KBM-7 (cell line): ENCODE measurements at places on chromosomes 13 and 19.

DNA sequence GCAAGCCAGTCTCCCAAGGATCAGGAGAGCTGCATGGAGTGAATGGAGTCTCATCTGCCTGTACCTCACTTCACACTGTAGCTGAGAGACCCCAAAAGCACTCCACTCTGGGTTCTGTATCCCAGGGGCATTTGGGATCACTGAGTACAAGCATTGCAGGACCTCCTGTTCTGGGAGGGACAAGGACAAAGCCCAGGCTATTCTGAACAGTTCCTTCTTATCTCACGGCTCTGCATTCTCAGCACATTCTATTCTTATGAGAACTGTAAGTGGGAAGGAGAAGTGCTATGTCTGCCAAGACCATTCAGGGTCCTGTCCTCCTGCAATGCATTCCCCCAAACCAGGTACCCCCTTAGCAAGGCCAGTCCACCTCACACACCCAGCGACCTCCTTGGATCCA is 42.8 kb downstream of the RNF6 start:
- no peak for DNase-seq

- no peak for DNase-seq
These were observed 15.7 kb downstream of the TJP3 start for GRCh38 chr19:3723883-3724282.

DNA sequence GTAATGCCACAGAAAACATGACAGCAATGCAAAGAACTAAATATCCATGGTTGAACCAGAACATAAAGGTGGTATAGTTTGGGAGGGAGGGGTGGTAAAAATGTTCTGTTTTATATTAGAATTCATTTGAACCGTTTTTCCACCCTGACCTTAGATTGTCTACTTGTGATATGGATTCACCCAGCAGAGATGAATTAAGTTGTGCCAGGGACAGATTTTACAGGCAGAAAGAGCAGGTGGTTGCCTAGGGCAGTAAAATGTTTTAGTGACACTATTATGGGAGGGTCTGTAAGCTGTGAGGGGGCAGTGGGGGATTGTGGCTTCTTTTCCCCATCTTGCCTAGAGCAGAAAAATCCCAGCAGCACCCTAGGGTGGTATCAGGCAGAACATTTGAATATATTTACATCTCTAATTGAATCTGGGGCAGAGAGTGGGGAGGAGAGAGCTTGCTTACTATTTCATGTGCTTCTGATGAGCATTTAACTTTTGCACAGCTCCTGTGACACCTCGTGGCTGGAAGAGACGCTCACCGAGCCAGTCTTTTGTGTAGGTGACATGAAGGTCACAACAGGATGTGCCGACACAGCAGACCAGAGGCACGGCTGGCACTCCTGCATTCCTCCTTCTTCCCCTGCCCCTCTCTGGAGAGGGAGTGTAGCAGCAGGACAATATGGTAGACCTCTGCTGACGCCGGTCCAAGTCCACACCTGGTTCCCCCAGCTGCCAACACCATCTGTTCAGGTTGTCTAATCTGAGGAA is 452.3 kb downstream of the IRS2 start:
- DNase-seq: no peak

DNA sequence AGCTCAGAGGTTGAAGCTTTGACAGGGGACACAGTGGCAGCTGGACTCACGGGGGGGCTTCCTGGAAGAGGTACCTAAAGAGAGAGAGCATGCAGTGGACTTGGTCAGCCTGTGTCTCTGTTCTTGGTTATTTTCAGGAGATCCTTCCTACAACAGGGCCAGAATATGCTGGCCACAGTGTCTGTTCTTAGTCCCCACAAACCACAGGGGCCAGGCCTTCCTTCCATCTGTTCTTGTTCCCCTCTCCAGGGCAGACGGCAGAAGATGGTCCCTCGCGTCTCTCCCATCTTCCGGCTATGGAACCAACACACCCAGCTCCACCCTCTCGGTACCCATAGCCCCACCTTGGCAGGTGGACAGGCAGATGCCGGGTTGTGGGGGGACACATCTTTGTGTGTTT is 24.8 kb downstream of the MAST3 start:
- no peak for DNase-seq

- no peak for DNase-seq
These were observed 34.2 kb downstream of the RUBCNL start for GRCh38 chr13:46352805-46353204.

DNA sequence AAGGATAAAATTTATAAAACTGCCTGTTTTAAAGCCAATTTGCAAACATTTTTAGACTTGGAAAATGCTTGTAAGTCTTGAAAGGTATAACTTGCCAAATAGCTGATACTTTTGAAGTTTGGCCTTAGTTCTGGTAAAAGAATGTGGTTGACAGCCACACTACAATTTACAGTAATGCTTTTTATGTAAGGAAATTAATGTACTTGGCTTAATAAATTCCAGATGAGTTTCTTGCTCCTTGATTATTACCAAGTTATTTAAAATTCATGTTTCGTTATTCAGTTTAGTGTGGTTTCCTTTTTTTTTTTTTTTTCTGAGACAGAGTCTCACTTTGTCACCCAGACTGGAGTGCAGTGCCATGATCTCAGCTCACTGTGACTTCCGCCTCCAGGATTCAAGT is 14.9 kb downstream of the LMO7 start:
- no peak for DNase-seq

DNA sequence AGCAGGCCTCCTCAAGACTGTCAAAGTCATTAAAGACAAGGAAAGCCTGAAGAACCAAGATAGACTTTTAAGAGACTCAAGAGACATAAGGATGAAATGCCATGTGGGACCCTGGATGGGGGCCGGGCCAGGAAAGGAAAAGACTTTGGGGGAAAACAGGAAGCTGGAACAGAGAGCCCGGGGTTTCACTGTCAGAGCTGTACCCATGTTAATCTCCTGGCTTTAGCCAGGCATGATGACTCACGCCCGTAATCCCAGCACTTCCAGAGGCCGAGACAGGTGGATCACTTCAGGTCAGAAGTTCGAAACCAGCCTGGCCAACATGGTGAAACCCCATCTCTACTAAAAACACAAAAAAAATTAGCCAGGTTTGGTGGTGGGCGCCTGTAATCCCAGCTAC is 5.6 kb upstream of the KLF16 start:
- no peak for DNase-seq

GRCh38 chr19:17496337-17496997 is 15.0 kb upstream of the PGLS start:
- peak; percentile 93 for DNase-seq

- DNase-seq: no peak
These were observed 107.7 kb upstream of the SPATA13 start for GRCh38 chr13:24052547-24053518.

- no peak for DNase-seq
These were observed 69.1 kb downstream of the URI1 start for GRCh38 chr19:30011051-30011578.

- no peak for DNase-seq
These were observed 8.8 kb downstream of the ERCC2 start for GRCh38 chr19:45361608-45362007.

- no peak for DNase-seq
These were observed 11.9 kb upstream of the AXL start for GRCh38 chr19:41206926-41207750.

- peak; percentile 55 for DNase-seq
These were observed 46.0 kb downstream of the MICU2 start for GRCh38 chr13:21557995-21558394.

DNA sequence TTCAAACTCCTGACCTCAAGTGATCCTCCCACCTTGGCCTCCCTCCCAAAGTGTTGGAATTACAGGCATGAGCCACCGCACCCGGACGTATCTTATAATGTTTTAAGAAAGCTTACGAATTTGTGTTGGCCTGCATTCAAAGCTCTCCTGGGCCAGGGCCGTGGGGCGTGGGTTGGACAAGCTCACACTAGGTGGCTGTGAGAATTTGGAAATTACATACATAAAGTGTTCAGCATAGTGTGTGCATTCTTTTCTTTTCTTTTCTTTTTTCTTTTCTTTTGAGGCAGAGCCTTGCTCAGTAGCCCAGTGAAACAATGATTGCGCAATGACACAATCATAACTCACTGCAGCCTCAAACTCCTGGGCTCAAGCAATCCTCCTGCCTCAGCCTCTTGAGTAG is 2.6 kb downstream of the ZSWIM4 start:
- DNase-seq: no peak

- no peak for DNase-seq
These were observed 327.8 kb downstream of the ATP8A2 start for GRCh38 chr13:25699600-25699999.

DNA sequence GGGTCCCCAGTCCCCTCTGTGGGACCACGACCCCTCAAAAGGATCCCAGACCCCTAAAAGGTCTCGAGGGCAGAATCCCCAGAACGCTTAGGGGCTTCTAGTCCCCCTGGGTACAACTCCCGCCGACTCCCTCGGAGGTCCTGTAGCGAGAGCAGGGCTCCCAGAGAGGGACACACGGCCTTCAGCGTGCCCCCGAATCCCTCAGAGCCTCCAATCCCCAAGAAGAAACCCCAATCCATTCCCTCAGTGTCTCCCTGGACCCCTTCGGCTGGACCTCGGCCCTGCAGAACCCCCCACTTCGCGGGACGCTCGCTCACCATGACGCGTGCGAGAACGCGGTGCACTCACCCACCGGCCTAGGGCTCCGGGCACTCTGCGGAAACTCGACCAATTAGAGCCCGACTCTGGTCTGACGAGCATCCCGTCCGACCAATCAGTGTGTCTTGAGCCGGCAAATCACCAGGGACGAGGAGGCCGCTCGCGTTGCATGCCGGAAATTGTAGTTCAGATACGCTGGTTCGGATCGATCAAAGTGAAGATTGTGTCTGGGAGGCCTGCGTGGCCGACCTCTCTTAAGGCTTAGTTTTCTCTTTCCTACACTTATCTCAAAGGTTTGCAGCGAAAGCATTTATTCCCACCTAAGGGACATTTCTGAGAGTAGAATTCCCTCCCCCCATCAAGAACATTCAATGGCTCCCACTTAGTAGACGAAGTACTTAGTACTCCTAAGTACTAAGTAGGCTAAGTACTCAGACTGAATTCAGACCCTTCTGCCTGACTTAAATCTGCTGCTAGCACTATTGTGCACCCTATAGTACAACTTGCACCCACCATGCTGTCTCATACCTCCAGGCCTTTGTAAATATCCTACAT is at the start of gene TMEM161A:
TSS of gene TMEM161A (minus strand) at position 370 of the 873 bp plus-strand sequence. CDS start at position 320, 50 bp downstream.
- DNase-seq: peak; percentile 97
